Hippocampal formation (tissue), 2 donors: ENCODE measurements at places on chromosomes 1 and 21.

DNA sequence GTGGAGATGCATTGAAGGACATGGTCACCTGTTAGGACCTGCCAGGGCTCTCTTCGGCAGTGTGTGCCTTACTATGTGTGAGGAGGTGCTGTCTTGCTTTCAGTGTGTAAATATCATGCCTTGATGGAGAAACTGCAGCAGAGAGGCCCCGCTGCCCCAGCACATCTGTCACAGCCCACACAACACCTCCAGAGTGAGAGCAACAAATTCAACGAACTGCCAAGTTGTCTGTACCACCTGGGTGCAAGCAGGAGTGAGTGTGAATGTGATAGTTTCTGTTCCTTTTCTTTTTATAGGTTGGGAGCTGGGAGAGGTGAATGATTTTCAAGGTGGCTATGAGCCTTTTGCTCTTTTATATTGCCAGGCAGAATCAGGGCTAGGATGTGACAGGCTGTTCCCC, 114.6 kb upstream of the KIAA0040 start:
- no peak for DNase-seq

DNA sequence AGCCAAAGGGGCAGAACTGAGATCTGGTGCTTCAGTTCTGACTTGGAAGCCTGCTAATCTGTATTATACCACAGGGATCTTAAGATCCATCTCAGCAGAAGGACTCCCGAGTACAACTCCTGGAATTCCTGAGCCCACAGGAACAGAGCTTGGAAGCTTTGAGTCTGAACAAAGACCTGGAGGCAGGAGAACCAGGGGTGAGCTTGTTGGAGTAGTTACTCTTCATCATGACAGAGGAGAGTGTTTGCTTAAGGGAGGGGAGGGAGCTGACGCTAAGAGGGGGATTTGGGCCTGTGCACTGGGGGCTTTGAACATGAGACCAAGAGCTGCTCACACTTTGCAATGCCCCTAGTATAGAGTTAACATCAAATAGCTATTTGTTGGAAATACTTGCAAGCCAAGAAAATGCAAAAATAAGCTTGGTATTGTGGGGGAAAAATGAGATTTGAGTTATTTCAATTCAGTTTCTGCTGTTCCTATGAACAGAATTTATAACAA, 41.1 kb upstream of the TRABD2B start:
- DNase-seq, result no peak

DNA sequence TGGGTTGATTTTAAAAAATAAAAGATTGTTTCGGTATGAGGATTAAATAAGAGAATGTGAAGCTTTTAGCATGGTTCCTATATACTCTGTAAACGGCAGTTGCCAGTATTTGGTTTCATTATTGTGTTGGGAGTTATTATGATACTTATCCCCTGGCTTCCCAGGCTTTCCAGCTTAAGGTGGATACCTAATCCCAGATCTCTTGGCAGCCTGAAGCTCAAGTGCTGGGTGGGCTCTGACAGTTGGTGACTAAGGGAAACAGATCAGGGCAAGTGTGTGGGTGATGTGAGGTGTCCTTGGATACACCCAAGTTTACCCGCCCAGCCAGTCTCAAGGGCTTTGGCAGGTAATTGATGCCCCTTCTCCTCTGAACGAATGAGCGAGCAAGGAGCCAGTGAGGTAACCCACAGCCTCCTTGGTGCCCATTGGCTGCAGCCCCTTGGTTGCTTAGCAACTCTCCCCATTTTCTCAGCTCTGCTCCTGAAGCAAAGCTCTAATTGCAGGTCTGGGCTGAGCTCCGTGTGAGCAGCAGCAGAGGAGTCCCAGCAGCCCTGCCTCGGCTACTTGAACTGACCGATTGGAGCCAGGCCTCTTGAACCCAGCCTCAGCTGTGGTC, 6.1 kb downstream of the IPO13 start:
- peak; percentile 26 for DNase-seq

GRCh38 chr1:19577036-19577435, 67.1 kb upstream of the NBL1 start:
- no peak for DNase-seq

DNA sequence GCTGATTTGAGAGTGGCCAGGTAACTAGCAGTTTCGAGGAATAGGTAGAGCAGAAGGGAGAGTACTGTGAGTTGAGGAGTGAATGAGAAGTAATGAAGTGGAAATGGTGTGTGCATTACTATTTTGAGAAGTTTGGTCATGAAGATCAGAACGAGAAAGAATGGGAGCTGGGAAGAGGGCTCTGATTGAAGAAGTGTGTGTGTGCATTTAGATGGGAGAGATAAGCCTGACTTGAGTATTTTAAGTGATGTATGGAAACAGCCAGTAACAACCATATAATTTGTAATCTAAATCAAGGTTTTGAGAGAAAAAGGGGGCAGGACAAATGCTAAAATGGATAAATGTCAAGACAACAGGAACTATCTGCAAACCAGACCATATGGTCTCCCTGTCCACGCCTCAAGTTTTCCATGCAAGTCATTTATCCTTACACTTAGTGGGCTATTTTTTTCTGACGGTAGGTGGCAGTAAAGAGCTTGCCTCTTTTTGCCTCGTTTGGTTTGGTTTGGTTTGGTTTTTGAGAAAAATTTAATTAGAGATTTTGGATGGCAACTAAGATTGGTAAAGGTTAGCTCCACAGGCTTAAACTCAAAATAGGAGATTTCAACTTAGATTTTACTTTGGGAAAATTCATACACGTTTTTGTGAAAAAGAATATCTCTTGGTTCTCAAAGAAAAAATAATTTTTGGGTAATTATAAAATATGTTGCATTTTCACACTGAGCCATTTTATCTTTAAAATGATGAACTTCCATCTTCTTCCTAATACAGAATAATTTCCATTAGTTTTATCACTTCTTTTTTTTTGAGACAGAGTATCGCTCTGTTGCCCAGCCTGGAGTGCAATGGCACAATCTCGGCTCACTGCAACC, 9.5 kb upstream of the B3GALNT2 start:
- DNase-seq, result no peak

DNA sequence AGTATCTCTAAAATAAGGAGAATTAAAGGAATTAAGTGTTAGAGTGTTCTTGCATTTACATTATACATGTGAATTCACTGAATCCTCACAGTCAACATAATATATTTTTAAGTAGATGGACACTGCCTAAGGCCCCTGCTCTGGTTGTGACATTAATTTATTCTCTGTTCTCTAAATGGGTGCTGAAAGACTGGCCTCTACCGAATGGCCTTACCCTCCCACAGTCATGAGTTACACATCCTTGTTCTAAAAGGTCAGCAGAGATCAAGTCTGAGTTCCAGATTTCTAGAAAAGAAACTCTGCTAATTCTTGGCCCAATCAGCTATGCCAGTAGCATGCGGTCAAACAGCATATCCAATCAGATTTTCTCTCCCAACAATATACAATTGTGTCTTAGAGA, 193.2 kb downstream of the TM2D1 start:
- no peak for DNase-seq

- DNase-seq, result no peak
Observed at GRCh38 chr1:198265073-198265661, 108.4 kb downstream of the NEK7 start.

DNA sequence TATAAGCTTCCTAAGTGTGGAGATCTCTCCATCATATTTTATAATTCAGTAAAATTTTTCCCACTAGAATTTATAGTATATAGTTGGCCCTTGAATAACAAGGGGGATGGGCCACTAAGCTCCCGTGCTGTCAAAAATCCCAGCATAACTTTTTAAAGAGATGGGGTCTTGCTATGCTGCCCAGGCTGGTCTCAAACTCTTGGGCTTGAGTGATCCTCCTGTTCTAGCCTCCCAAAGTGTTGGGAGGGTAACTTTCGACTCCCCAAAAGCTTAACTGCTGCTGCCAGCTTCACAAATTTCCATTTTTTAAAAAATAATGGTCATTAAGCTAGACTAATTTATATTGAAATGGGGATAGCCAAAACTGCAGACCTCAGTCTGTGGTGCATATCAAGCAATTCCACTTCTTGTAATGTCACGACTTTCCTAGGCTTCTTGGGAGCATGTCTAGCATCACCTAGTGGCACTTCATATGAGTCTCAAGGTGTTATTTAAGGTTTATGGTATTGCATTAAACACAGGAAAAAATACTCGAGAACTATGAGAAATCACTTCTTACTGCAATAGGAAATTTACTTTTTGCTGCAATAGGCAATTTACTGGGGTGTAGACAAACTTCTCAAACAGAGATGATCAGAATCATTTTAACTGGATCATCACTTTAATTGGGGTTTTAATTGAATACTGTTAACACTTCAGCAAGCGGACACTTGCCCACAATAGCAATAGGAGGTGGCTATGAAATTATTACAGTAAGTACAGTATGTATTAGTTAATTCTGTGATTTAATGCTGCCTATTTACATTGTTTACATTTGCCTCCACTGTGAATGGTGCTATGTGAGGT, 19.3 kb upstream of the ACTA1 start:
- no peak for DNase-seq

GRCh38 chr21:32543975-32544374, 41.3 kb downstream of the TCP10L start:
- DNase-seq, result no peak

GRCh38 chr1:3790500-3790923, 5.8 kb downstream of the LRRC47 start:
- DNase-seq, result no peak

DNA sequence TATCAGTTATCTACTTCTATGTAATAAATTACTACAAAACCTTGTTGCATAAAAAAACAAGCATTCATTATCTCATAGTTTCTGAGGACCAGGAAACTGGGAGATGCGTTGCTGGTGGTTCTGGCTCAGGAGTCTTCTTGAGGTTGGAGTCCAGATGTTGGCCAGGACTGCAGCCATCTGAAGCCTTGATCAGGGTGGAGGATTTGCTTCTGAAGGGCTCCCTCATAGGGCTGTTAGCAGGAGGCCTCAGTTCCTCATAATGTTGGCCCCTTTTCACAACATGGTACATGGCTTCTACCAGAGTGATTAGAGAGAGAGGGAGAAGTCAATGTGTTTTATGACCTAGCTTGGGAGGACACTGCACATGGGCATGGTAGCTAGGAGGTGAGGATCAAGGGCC, 137.4 kb downstream of the CNIH3 start:
- no peak for DNase-seq

GRCh38 chr1:116491700-116492357, 79.0 kb downstream of the CD58 start:
- no peak for DNase-seq

- no peak for DNase-seq
Observed at GRCh38 chr21:38311765-38312164, 55.0 kb downstream of the KCNJ15 start.

DNA sequence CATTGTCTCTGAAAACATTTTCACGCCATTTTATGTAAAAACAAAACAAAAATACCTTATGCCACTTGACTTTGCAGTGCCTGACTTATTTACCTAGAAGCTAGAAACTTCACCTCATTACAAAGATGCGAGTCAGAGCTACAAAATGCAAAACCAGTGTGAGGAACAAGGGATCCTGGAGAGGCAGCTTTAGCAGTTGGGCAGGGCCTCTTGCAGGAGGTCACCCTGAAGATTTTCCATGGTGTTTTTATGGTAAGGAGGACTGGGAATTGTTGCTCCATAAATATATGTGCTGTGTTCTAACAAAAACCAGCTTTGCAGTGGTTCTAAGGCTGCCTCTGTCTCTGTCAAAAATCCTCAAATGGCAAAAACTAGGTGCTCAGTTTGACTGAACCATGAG, 36.4 kb upstream of the TARBP1 start:
- DNase-seq, result no peak

GRCh38 chr21:29025328-29025713, 853 bp downstream of the USP16 start:
- no peak for DNase-seq

DNA sequence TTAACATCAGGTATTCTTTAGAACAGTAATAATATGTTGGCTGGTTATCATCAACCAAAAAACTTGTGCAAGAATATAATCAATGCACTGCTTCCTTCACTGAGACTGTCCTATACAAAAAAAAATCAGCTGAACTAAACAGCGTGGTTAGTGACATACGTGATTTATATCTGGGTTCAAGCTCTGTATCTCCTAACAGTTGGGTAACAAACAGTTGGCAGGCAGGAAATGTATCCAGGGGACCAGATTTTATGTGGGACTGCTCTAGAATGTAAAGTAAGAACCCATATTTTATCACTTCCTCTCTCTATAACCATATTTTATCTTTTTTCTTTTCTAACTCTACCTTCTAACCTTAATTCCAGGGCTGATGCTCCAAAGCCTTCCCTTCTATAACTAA, 8.0 kb downstream of the ACBD6 start:
- no peak for DNase-seq

GRCh38 chr1:37940299-37940947, 6.4 kb downstream of the INPP5B start:
- DNase-seq, result no peak

DNA sequence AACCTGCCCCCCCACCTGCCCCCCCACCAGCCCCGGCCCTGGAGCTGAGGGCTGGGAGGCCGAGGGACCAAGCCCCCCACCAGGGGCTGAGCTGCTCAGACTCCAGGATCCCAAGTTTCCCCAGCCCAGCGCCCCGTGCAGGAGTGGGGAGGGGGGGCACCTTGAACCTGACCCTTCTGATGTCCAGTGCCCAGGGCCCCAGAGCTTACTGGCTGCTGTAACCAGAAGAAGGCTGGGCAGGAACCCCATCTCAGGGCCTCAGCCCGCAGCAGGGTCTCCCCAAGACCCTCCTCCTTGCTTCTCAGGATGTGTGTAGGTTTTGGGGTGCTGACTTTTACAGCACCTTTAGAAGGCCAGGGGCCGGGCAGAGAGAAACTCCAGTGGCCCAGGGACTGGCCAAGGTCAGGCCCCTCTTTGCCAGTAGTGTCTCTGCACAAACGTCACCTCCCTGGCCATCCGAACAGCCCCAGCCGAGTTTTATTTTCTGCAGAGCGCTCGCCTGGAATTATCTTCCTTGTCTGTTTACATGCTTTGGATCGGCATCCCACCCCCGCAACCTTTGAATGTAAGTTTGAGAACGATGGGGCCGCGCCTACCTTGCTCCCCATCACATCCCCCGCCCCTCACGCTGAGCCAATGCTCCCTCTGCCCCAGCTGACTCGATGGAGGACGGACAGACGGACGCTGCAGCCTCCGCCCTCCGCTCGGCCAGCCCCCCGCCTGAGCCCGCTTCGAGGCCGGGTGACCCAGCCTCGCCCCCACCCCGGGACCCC, 70.1 kb upstream of the CASZ1 start:
- no peak for DNase-seq

GRCh38 chr21:44548922-44549321, 2.4 kb downstream of the KRTAP10-2 start:
- DNase-seq, result no peak

DNA sequence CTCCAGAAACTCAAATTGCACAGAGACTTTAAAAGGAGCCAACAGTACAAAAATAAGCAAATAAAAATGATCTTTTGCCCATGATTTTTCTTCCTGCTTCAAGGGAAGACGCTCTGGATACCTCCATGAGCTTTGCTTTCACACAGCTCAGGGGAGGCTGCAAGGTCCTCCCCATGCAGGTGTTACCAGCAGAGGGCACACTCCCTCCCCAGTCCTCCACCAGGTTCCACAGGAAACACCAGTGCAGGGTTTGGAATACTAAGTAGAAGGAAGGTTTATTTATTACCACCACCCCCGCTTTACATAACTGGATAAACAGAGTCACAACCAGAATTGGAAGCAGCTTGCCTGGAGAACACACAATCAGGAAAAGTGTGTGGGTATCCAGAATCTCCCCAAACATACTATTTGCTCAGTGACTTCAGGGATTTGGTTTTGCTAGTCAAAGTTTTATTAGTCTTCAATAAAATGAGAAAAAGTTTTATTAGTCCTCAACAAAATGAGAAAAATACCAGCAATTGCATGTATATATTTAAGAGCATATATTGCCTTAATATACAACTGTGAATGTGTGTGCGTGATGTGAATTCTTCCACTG, 37.3 kb downstream of the HSD3B1 start:
- no peak for DNase-seq
